Left hindlimb (tissue), 1 donor: ENCODE measurements at places on chromosomes 6 and 20.

DNA sequence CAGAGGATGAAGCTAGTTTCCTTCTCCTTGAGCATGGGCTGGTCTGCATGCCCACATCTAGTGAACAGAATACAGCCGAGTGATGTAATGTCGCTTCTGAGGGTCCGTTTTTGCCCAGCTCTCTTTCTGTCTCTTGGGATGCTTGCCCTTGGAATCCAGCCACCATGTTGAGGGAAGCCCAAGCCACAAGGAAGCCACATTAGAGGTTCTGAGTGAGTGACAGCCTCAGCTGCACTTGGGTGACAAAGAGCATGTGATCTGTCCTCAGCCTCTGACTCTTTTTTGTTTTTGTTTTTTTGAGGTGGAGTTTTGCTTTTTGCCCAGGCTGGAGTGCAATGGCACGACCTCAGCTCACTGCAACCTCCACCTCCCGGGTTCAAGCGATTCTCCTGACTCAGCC, 100.6 kb upstream of the SALL4 start:
- peak; percentile 38 for DNase-seq

DNA sequence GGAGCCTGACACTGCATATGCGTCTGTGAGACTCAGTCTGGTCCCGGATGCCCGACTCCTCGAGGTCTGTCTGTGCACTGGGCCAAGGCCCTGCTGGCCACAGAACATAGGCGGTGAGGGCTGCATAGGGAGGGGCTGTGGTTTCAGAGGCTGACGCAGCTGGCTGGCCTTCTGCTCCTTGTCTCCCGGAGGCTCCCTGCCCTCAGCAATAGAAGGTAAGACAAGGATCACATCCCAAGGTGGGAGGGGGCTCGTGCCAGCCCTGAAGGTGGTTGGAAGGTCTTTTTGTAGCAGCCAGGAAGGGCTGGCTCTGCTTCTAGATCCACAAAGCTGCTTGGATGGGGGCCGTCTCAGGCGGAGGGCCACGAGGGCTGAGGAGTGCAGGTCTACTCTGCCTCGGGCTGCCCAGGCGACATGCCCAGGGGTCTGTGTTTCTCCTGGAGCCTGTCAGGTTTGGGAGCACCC, 239.8 kb upstream of the SULF2 start:
- DNase-seq: peak; percentile 83

GRCh38 chr6:21590346-21590745, 3.2 kb upstream of the SOX4 start:
- DNase-seq: no peak

DNA sequence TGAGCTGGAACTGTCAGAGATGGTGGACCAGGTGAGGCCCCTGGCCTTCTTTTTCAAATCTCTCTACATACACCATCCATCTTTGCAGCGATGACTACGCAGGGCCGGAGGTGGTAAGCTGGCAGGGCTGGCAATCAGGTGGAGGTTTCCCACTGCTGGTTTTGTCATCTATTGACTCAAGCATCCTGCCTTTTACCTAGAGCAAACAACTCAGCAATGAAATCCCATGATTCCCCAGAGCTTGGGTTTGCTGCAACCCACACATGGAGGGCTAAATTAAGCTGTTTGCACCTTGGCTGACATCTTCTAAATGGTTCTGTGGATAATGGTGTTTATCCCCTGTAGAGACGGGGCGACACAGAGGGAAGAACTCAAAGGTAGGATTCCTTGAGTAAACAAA, 170.2 kb downstream of the SCP2D1 start:
- DNase-seq: no peak

- peak; percentile 72 for DNase-seq
These were observed 538 bp upstream of the GRM1 start for GRCh38 chr6:146028252-146028795.

- no peak for DNase-seq
These were observed 230.5 kb downstream of the ZMYND8 start for GRCh38 chr20:47125758-47126591.

- DNase-seq: peak; percentile 85
These were observed at the start of gene TSHZ2 for GRCh38 chr20:52972190-52972937. TSS of gene TSHZ2 (plus strand) at chr20:52972358. CDS start at chr20:52973294, 936 bp downstream.

- no peak for DNase-seq
These were observed 54.5 kb upstream of the ARMC2 start for GRCh38 chr6:108793516-108794251.

DNA sequence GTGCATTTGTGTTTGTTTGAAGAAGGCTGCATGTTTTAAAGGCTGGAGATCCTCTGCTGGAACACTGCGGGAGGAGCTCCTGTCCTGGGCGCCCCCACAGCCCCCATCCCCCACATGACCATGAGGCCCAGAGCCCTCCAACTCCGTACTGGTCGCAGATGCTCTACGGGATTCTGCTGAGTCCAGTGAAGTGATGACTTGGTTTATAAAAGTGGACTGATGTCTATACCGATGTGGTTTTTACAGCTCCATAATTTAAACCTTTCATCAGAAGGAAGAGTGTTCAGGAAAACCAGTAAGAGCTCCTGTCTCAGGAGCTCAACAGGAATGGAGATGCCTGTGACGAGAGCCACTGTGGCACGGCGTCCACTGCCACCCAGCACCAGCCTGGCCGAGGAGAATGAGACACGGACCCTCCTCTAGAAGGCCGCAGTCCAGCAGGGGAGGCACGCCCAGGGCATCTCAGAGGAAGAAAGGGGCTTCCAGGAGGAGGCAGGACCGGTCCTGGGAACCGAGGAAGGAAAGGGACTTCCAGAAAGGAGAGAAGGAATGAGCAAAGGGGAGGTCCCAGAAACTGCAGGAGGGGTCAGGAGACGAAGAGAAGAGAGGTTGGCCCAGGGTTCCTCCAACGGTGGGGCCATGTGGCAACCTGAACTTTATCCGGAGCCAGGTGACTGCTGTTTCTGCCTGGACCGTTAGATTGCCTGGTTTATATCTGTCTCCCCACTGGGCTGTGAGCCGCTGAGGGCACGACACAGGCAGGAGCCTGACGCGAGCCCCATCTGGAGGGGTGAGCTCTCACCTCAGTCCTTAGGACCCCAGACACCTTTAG, 26.9 kb downstream of the BFSP1 start:
- no peak for DNase-seq

GRCh38 chr6:3014675-3015066, 15.0 kb downstream of the NQO2 start:
- no peak for DNase-seq

DNA sequence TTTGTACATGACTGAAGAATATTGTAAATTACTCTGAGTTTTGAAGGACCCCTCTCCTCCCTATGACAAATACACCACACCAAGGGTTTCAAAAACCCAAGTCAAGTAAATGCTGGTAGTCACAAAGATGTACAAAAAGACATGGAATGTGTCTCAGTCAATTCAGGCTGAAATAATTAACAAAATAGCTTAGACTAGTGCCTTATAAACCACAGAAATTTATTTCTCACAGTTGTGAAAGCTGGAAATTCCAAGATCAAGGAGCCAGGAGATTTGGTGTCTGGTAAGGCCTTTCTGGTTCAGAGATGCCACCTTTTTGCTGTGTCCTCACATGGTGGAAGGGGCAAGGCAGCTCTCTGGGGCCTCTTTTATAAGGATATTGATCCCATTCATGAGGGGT, 202.3 kb upstream of the RIN2 start:
- no peak for DNase-seq
